ENCODE measurements at places on chromosomes 7 and 10. TPM values are rescaled to one million over a fixed set of nuclear protein-coding genes. Genes with fewer than 3 reads are reported as not detected.
A peak's percentile ranks its signal among the peaks of the same experiment; 100 is the strongest.

GRCh38 chr10:75938380-75939122 lies 507.1 kb downstream of the LRMDA start:
- no peak for DNase-seq

DNA sequence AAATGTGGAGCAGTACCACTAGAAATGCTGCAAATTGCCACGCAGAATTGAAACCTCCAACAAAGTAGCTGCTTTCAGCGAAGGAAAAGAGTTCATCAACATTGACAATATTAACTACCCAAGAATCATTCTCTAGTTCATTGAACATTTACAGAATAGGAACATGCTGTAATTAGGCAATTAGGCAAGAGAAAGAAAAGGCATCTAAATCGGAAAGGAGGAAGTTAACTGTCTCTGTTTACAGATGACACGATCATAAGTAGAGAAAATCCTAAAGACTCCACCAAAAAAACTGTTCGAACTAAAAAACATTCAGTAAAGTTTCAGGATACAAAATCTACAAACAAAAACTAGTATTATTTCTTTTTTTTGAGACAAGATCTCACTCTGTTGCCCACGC lies 8.9 kb upstream of the PKD1L1 start:
- no peak for DNase-seq

The INA gene
- 0.08 TPM for total RNA-seq

DNA sequence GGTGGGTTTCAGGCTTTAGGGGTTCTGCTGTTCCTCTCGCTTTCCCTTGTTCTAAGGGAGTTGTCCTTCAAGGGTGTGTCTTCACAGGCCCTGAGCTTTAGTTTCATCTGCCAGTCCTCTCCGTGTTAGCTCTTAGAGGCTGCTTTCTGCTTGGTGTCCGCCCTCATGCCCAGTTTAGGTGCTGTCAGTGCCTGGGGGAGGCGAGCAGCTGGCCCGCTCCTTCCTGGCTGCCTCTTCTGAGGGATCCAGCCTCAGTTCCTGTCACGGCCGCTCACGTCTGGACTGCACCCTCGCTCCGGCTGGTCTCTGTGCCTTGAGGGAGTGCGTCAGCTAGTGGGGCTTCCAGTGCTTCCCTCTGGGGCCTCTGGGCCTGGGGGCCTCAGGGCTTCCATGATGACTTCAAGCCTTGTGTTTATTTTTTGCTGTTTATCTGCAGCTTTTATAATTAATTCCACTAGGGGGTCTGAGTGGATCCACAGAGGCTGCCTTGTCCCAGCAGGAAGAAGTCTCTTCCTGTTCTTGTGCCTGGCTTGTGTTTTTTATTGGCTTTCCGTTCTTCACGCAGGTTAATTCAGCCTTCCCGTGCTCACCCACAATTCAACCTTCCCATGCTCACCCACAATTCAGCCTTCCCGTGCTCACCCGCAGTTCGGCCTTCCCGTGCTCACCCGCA lies 33.0 kb downstream of the WDR37 start:
- no peak for DNase-seq

DNA sequence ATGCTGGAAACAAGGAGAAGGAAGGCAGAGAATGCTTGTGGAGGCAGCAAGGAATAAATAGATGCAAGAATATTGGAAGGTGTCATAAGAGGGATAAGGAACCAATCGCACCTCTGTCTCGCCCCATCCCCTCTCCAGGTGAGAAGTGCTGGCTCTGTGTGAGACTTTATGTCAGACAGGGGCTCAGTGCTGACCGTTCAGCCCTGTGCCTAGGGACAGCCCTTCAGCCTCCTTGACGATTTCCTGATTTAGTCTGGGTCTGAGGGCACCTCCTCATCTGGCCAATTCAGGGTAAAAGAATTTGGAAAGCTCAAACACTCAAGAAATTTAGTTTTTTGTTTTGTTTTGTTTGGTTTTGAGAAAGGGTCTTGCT lies 54.9 kb downstream of the FAM241B start:
- DNase-seq, result no peak

DNA sequence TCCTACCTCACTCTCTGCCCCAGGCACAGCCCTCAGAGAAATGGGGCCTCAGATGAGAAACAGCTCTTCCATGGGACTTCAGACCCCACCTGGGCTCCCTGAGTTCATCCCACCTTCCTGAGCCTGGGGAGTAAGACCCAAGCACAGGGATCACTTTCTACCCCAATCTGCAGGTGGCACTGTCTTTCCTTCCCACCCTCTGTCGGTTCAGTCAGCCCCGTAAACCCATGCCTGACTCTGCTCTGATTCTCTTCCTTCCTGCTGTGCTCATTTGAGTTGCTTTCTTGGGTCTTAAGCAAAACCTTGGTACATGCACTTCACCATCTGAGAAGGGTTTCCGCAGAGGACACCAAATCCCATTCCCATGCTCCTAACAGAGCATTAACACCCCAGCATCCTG lies 306.4 kb upstream of the CDC14C start:
- no peak for DNase-seq

DNA sequence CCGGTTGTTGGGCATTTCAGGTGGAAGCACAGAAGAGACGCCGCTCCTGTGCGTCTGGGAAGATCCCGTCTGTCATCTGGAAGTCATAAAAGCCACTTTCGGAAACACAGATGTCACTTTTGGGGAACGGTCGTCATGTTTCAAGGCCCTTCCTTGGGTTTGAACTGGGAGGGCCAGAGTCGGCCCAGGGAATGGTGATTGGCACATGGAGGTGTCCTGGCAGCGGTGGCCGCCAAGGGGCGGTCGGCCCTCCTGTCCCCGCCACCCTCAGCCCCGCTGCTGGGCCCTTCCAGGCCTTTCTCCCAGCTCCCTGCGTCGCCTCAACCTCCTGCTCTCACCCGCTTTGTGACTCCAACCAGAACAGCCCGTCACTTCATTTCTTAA lies 115.2 kb upstream of the SFMBT2 start:
- DNase-seq, result no peak

The XRCC2 gene
- total RNA-seq, result 0.24 TPM

The COX19 gene
- total RNA-seq, result 7.3 TPM

The CYP2C18 gene
- not detected for total RNA-seq

The DPP6 gene
- total RNA-seq, result not detected

The NOS3 gene
- total RNA-seq, result 26.5 TPM

GRCh38 chr7:78140109-78140508 lies 341.5 kb downstream of the PHTF2 start:
- DNase-seq, result no peak

DNA sequence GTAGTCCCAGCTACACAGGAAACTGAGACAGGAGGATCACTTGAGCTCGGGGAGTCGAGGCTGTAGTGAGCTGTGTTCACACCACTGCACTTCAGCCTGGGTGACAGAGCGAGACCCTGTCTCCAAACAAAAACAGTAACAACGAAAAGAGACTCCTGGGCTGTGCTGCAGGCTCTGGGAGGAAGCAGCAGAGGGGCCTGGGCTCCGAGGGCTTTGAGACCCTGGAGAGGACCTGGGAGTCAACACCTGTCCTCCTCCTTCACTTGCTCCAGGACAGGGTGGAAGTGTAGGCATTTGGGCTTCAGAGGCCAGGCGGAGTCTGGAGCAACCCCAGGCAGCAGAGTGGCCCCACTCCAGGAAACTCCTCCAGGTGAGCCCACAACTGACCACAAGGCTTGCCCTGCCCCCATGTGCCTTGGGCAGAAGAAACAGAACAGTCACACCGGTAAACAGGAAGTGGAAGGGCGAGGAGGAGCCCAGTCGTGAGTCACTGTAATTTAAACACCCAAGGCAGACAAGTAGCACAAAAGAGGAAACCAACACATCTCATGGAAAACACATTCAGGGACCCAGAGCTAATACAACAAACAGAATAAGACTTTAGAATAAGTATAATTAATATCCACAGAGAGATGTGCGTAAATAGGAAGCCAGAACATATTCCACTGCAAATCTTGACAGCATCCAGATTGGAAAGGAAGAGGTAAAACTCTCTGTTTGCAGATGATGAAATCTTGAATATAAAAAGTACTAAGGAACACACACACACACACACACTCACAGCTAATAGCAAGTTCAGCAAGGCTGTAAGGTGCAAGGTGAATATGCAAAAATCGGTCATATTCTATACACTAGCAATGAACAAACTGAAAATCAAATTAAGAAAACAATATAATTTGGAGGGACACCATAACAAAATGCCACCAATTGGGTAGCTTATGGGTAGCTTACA lies 20.5 kb upstream of the RASGEF1A start:
- peak; percentile 89 for DNase-seq

DNA sequence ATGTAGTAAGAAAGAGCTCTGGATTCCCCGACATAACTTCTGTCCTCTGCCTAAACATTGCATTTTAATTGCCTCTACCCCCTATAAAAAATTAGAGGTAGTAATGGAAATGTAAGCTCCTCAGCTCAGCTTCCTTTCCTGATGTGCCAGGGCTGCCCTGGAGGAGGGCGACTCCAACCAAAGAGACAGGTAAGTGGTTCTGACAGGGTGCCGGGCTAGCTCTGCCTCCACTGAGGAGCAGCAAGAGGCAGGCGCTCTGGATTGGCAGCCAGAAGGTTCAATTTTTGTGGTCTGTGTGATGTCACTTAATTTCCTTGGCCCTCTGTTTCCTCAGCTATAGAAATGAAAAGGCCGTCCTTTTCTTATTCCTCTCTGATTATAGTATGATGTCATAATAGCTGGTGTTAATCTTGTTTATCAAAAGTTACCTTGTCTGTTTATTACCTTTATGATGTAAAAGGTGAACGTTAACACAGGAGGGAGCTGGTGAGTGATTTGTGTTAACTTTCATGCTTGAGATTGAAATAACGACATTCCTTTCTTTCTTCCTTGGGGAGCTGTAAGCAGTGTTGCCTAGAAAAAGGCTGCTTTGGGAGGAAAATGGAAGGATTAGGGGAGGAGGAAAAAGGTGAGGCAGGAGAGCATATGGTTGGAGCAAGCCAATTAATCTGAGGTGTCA lies 51.8 kb downstream of the ANLN start:
- DNase-seq, result no peak

DNA sequence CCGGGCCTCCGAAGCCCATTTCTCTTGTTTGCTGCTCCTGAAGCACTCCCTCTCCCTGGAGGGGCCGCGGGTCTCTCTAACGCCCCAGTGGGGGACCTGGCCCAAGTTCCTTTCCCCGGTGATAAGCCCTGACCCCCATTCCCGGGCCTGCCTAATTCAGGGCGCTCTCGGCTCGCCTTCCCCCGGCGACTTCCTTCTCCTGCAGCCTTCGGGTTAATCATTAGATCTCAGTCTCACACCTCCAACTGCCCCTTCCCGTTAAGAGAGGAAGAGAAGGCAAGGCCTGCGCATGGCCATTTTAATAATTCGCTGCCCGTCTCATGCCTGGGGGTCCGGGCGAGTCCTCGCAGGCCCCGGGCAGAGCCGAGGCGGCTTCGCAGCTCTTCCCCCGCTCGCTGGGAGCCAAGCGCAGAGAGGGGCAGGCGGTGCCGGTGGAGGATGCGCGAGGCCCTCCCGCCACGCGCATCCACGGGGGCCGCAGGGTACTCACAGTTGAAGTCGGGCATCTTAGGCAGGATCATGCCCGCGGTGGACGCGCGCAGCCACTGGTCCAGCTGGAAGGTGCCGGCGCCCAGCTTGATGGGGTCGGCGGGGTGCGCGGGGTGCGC lies 1.2 kb downstream of the MNX1 start:
- DNase-seq, result no peak

The HTR5A gene
- total RNA-seq, result not detected

- peak; percentile 39 for DNase-seq
Observed at GRCh38 chr10:84184517-84184916, 9.8 kb upstream of the CDHR1 start.

DNA sequence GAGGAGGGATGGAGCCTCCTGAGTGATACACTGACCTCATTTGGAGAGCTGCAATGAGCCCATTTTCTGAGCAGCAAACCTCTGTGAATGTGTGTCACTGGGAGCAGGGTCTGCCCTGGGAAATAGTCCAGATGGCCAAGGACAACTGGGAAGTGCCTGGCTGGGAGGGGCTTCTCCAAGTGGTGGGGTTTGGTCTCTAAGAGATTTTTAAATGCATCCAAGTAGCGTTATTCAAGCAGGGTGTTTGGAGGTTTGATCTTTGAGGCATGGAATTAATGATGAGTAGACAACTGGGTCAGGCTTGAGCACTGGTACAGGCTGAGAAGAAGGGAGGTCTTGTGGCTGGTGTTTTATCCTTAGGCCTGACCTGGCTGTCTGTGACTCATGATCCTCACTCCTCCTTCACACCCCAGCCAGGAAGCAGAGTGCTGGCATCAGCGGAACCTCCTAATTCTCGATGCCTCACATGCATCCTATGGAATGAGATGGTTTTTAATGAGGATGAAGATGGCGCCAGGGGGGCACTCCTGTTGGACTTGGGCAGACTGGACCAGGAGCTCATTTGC lies 3.3 kb downstream of the GOLGA7B start:
- no peak for DNase-seq

GRCh38 chr10:30834153-30834552 lies 197.5 kb downstream of the ZNF438 start:
- DNase-seq, result no peak

- no peak for DNase-seq
Observed at GRCh38 chr10:112763916-112764520, 186.0 kb upstream of the TCF7L2 start.

The ABCC2 gene
- total RNA-seq, result 0.30 TPM

GRCh38 chr10:14667280-14667679 lies 107.4 kb downstream of the FAM107B start:
- DNase-seq, result no peak

GRCh38 chr7:13262929-13263530 lies 575.6 kb downstream of the ARL4A start:
- DNase-seq, result no peak

The POLR2J2 gene
- total RNA-seq, result 6.5 TPM

DNA sequence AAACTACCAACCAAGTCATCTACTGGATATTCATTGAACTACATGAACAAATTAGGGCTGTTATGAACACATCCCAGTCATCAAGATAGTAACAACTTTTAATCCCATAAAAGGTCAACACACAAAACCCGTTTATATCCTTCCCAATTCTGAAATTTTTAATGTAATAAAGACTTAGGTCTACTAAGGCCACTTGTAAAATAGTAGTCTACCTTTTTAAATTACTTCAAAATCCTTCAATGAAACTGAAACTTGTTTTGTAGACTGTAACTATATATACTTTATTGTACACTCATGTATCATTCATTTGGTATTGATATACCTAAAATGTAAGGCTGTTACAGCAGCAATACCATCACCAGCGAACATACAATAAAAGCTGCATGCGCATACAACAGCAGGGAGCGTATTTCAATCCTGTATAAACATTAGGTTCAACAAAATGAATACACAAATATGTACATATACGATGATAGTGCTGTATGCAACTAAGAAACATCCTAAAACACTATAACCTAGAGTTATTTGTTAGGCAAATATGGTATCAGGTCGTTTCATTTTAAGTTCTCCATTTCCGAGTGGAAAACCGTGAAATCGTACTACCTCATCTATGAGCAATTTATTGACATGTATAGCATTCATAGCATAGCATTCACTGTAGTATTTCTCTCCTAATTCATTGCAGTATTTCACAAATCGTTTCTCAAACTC lies 973 bp downstream of the ATAD1 start:
- DNase-seq, result no peak

DNA sequence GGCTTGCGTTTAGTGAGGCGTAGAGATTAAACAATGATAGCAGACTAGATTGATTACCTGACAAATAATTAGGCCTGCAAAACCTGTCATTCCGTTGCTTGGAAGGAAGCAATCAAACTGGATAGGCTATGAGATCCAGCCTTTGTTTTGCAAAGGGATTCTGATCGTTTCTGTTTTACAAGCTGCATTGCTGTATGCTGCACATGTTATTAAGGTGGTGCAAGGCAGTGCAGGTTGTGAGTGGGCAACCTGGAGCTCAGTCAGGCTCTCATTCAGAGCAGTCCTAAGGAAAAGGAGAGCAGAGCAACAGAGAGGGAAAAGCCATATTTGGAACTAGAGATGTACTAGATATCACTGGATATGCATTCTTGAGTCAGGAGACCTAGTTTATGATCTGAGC lies 6.9 kb upstream of the NOBOX start:
- no peak for DNase-seq

Measured in cardiac septum (tissue), 1 donor.